ENCODE measurements at places on chromosomes 7 and 10.

DNA sequence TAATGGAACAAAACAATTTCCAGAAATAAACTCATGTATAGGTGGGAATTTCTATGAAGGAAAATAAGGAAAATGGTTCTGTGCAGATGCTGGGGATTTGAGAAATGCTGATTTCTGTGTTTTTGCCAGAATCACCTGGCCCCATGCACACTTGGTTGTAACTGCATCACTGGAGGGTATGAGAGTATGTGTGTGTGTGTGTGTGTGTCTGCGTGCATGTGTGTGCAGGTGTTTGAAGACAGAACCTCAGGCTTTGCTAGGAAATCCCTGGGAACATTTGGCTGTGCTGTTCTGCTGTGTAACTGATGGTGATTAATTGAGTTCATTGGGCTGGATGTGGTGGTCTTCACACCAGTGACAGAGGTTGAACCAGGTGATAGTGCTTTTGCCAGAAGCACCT is 141.6 kb downstream of the CAMK1D start:
- no peak for DNase-seq

DNA sequence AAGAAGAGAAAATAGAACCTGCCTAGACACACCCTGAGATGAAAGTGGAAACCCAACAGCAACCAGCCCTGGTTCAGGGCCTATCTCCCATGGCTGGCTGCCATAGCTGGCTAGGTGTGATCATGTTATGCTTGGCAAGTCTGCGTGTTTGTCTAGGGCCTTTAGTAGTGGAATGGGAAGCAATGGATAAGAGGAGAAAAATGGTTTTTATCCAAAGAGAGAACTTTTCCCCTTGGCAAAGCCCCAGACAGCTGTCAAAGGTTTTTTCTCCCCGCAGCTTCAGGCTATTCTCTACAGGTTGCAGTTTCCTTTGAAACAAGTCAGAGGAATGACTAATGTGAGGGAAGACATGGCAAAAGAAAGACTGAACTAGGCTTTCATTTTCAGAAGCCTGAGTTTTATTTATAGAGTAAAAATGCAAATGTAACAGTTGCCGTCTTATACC is 161.5 kb downstream of the SEMA3D start:
- DNase-seq, result no peak

DNA sequence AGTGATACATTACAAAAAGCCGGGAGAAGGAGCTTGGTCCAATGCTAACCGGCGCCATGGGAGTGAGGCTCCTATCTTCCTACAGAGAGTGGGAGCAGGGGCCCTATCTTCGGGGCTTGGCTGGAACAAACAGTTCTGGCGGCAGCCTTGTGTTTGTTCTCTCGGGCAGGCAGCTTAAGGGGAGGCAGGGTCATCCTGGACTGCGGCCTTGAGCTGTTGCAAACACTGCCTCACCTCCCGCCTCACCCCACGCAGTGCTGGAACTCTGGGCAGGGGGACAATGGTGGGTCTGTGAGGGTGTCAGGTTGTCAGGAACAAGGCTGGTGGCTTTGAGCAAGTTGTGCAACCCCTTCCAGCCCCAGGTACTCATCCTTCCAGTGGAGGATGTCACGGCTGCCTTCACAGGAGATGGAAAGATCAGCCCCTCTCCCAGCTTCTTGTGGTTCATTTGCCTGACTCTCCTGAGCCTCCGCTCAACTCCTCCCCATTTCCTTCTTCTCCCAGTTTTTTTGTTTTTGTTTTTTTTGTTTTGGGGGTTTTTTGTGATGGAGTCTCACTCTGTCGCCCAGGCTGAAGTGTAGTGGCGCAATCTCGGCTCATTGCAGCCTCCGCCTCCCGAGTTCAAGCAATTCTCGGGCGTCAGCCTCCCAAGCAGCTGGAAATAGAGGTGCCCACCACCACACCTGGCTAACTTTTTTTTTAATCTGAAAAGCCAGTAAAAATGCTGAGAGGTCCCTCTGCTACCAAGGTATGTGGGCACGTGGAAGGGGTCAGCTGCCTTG is 57.4 kb downstream of the SPOCK2 start:
- DNase-seq, result no peak

DNA sequence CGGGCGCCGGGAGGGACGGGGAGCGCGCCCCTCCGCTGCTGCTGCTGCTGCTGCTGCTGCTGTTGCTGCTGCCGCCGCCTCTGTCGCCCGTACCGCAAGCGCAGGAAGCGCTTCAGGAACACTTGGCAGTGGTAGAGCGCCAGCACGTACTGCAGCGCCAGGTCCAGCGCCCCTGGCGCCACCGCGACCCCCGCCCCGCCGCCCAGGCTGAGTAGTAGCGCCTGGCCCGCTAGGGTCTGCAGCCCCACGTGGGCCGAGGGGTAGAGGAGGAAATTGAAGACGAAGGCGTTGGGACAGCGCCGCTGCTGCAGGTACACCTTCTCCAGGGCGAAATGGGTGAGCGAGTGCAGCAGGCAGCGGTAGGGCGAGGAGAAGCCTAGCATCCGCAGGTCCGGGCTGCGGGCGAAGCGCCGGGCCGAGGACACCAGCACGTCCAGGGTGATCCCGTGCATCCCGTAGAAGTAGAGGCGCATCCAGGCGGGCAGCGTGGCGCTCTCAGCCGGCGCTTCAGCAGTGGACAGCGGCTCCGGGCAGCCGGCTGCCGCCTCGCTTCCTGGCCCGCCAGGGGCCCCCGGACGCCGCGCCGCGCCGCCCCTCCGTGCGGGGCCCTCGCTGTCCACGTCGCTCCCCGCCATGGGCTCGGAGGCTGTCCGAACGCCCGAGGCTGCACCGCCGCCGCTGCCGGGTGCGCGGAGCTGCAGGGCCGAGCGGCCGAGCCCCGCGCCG is at the start of gene TMEM229A:
TMEM229A (minus strand) TSS at position 699 of the 726 bp plus-strand sequence; CDS start at position 635, 64 bp downstream.
- DNase-seq, result no peak

GRCh38 chr7:24158975-24159374 is 125.0 kb upstream of the NPY start:
- DNase-seq, result no peak

GRCh38 chr7:46658281-46658680 is 737.2 kb upstream of the IGFBP3 start:
- DNase-seq, result no peak

- DNase-seq, result no peak
These were observed 258.1 kb upstream of the GRB10 start for GRCh38 chr7:51040787-51041186.

DNA sequence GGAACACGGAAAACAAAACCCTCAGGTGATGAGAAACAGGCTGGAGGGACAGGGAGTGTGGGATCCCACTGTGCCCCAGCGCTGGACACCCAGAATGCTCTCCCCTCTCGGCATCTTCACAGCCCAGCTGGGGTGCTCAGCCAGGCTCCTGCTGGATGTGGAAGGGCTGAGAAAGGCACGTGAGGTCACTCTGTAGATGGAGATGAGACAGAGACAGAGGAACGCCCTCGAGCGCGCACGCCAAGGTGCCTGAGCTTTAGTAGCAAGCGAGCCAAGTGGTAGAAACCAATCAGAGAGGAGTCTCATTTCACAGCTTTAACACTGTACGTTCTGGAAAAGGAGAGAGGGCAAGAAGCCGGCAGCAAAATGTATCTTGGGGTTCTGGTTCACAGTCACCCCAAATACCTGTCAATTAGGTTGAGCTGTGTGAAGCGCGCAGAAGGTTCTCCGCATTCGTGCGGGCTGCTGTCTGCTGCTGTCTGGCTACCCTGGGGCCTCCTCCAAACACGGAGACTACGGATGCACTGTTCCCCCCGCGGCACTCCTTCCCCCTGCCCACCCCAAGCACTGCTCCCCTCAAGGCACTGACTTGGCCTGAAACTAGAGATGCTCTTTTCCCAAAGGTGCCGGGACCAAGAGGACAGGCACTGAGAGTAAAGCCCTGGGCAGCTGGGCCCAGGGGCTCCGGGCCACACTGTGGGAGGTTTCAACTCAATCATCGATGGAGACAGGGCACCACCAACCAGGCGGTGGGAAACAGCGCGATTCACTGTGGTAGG is 91.4 kb downstream of the ZRANB1 start:
- no peak for DNase-seq

DNA sequence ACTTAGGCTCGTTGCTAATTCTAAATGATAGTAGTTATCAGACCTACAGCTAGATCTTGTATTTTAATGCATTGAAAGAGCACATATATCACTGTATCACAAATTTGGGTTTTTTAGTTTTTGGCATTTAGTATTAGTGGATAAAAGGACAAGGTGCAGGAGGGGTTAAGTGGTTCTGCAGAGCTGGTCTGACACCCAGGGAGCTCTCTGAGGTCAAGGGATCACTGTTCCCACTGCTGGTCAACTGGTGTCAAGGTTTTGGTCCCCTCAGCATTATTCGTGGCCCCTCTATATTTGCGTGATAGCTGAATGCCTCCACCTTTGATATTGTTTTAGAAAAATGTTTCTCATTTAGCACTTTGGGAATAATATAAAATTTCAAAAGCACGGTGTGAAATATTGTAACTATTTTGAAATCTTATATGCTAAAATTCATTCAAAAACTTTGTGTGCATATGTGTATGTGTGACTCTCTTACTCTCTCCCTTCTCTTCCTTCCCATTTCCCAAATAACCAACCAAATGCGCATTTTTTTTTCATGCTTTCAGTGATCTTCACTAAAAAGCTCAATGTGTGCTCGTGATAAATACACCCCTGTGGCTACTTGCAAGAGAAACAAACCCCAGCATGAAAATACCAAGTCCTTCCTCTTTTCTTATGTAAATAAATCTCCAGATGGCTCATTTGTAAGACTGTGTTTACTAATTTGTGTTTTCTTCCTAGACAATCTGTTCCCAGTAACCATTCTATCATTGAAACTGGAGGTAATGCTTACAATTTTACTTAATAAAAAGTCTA is 309.2 kb downstream of the FGFR2 start:
- no peak for DNase-seq

- DNase-seq, result no peak
These were observed 31.2 kb downstream of the ARMC10 start for GRCh38 chr7:103106005-103106702.

- DNase-seq, result no peak
These were observed 43.3 kb downstream of the DOCK4 start for GRCh38 chr7:112162784-112163506.

DNA sequence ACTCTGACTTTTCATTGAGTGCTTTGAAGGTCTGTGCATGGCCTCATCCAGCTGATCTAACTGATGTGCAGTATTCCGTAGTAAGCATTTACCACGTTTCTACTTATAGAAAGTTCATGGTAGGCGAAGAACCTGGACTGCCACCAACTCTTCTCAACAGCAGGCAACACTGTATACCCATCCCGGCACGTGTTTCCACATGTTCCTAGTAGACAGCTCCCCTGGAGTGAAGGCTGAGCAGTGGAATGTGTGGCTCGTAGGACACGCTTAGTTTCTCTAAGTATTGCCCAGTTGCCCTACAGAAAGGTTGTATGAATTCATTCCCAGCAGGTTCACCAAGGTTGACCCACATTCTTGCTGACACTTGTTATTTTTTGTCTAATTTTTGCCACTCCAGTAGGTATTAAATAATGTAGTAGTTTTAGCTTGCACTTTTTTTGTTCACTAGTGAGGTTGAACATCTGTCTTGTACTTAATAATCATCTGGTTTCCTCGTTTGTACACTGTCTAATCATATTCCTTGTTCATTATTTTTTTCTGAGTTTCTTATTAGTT is 15.2 kb downstream of the PROSER2 start:
- DNase-seq, result no peak

GRCh38 chr7:20790375-20790774 is 3.7 kb upstream of the SP8 start:
- DNase-seq, result no peak

- DNase-seq, result no peak
These were observed 67.7 kb downstream of the ELAPOR2 start for GRCh38 chr7:86991771-86992191.

GRCh38 chr10:112269266-112269665 is 13.9 kb upstream of the TECTB start:
- no peak for DNase-seq

- no peak for DNase-seq
These were observed 179.4 kb upstream of the IGFBP3 start for GRCh38 chr7:46100521-46100920.

GRCh38 chr10:128087884-128088709 is 38.1 kb downstream of the MKI67 start:
- DNase-seq, result no peak

DNA sequence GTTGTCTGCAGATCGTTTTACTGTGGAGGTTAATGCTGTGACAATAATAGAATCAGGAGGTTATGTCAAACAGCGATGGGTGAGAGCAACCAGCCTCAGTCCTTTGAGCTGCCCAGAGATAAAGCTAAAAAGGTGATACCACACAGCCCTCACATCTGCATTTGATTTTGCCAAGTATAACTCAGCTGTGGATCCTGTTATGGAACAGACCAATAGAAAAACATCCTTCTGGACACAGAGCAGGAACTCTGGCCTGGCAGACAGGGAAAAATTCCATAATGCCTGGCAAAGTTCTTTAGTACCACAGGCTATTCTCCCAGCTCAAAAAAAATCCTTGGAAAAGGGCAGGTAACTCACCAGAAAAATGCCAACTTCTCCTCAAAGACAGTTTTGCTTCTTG is 87.1 kb upstream of the PDLIM1 start:
- DNase-seq, result no peak

- DNase-seq, result no peak
These were observed 517.5 kb upstream of the GALNT17 start for GRCh38 chr7:70614237-70615045.

GRCh38 chr10:91344117-91344856 is 65.9 kb upstream of the HECTD2 start:
- no peak for DNase-seq

- DNase-seq, result no peak
These were observed 188.3 kb downstream of the DGKB start for GRCh38 chr7:14714161-14714728.

DNA sequence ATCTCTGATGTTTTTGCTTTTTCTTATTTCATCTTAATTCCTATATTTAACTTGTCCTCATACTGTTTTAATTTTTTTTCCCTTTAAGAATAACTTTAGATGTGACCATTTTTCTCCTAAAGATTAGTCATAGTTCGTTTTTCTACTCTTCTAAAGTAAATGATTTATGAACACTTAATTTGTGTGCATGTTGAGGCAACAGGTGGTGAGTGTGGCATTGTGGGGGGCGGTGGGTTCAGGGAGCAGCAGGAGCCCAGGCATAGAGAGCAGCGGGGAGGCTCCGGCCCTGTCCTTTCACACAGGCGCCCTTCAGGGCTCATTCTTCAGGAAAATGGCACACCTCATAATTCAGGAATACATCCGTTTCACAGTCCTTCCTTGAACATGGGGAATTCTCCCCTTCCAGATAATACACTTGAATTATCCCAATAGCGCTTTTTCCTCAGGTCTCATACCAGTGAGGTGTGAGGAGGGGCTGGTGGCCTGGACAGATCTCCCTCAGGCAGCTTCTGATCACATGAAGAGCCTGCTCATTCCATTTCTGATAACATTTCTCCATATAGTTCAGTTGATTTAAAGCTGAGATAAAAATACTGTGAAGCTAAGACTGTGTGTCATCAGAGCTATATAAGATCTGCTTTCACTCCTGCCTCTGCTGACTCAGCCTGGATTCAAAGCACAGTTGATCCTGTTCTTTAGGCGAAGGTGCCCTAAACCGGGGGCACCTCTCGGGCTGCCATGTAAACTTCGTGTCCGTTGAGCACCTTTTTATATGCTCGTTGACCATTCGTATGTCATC is 40.2 kb downstream of the CUL1 start:
- DNase-seq, result no peak

- DNase-seq, result no peak
These were observed 279.9 kb upstream of the NEBL start for GRCh38 chr10:21176934-21177480.

GRCh38 chr7:83484266-83484665 is 164.7 kb downstream of the SEMA3E start:
- no peak for DNase-seq
